ENCODE measurements at places on chromosomes 6 and 20. TPM values are rescaled to one million over a fixed set of nuclear protein-coding genes. Genes with fewer than 3 reads are reported as not detected.

- no peak for DNase-seq
These were observed 402 bp upstream of the TAF8 start for GRCh38 chr6:42049948-42050296.

DNA sequence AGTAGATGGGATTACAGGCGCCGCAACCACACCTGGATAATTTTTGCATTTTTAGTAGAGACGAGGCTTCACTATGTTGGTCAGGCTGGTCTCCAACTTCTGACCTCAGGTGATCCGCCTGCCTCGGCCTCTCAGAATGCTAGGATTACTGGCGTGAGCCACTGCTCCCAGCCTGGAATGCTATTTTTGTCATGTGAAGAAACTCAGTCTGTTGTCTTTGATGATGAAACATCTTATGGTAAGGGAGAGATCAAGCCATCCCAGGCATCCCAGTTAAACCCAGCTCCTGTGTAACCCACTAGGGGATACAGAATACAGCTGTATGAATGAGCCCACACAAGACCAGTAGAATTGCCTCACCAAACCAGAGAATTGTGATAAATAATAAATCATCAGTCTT lies 83.6 kb upstream of the RBM24 start:
- no peak for DNase-seq

- no peak for DNase-seq
These were observed 86.0 kb downstream of the TIAM2 start for GRCh38 chr6:155080881-155081845.

NMBR gene
- total RNA-seq, result not detected

DNA sequence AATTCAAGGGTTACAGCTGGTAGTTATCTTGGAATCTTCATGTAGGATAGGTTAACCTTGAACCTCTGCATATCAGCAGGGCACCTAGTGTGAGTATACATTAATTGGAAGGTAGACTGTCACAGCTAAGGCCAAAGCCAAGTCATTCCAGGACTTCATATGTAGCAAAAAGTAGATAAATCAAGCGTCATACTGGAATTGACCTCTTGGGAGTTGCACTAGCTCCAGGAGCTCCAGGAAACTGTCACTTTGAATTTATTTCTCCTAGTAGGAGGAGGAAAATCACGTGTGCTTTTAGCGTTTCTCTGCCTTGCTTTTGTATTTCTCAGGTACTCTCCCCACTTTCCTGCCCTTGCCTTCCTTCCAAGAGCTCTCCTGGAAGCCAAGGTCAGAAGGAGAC lies 30.3 kb downstream of the RIPOR2 start:
- DNase-seq, result no peak

GRCh38 chr6:14305624-14306023 lies 188.1 kb downstream of the CD83 start:
- DNase-seq, result no peak

LRRN4 gene
- not detected for total RNA-seq

- DNase-seq, result peak; percentile 74
These were observed 116.2 kb upstream of the STMND1 start for GRCh38 chr6:16985513-16986284.

DNA sequence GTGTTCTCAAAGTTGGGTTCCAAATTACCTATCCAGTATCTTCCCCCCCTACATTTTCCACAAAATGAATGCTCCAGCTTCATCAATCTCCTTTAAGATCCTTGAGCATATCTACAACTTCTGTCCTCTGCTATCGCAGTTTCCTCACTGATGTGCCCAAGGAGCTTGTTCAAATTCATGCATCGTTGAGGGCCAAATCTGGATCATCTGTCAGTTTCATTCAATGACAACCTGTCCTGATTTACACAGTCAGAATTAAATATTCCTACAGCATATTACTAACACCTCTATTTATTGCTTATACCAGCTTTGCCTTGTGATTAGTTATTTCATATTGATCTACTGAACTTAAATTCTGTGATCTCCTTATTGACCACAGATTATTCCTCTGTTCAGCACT lies 68.7 kb downstream of the GRM1 start:
- DNase-seq, result no peak

DNA sequence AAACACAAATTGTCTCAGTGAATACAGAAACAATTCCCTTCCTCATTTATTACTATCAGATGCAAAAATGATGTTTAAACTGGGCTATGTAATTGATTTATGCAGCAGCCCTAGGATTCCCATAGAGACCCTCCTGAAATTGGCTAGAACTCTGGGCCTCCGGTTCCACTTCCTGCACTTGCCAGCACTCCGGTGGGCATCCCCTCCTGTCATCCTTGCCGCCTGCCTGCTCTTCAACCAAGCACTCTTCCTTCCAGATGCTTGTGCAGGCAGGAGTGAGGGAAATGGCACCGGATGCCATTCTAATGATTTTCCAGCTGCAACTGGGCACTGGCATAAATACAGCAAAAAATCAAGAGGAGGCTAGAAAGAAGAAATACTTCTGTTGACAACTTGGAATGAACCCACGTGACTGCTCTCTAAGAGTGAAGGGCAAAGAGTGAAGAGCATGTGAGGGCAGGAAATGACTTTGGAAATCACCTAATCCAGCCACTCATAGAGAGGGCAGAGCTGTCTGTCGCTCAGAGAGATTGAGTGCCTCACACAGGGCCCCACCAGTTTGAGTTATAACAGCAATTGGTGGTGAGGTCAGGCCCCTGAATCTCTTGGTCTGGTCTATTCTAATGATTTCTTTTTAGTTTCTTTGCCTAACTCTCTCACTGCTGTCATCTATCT lies 3.7 kb upstream of the NEDD9 start:
- no peak for DNase-seq

DNA sequence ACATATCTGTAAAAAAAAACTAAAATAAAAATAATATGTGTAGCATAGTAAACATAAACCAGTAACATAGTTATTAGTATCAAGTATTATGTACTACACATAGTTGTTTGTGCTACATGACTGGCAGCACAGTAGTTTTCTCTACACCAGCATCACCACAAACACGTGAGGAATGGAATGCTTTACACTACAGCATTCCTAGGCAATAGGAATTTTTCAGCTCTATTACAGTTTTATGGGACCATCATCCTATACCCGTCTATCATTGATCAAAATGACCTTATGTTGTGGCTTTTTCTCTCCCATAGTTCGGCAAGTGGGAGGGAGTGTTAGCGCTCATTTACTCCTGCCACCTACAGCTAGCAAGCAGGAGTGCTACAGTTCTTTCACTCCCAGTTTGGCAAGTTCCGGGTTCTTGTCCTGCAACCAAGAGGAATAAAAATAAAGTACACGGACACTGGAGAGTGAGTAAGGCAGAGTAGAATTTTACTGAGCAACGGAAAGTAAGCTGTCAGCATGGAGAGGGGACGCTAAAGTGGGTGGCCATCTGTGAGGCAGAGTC lies 196.8 kb upstream of the HSF2 start:
- DNase-seq, result no peak

LPA gene
- total RNA-seq, result not detected

Measured in mammary epithelial cell (primary cell).